Kasumi-1 (cell line): ENCODE measurements at places on chromosomes 16 and 17.

GRCh38 chr17:21425321-21425720 lies 49.2 kb downstream of the KCNJ12 start:
- DNase-seq = no peak

- no peak for DNase-seq
These were observed 412 bp downstream of the FKBP10 start for GRCh38 chr17:41813152-41813680.

DNA sequence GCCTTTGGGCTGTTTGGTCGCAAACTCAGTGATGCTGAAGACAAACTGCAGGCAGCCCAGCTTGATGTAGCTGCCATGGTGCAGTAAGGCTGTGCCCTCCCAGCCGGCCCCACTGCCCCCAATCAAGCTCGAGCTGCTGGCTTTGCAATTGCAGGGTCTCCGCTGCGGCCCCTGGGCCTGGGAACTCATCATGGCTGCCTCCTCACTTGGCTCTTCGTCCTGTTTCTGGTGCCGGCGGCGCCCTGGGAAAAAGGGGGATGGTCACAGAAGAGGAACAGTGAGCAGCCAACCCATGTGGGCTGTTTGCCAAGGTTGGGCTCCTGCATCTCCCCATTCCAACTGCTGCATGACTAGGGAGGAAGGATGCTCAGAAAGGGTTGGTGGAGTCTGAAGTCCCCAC lies 3.4 kb upstream of the DHRS13 start:
- no peak for DNase-seq

- peak; percentile 75 for DNase-seq
These were observed 2.5 kb upstream of the STARD3 start for GRCh38 chr17:39634384-39634871.

DNA sequence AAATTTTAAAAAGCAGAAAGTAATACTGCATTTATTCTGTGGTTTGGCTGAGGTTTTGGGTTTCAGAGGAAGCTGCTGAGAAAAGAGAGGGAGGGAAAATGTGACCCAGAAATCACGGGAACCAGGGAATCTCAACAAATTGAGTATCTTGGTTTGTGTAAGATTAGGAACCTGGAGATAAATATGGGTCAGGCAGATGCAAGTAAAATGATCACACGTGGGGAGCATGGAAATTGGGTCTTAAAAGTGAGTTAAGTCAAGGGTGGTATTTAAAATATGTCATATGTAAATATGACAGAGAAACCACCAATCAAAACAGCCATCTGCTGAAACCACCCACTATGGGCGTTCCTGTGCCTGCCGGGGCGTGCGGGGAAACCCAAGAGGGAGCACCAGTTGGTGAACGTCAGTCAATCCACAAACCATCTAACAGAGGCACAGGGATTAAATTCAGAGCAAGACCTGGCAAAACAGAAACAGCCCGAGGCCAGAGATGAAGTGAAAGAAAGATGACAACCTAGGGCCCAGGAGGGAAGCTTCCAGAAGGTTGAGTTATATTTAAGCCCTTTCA lies 33.4 kb downstream of the CDH13 start:
- DNase-seq = no peak

- DNase-seq = no peak
These were observed 60.9 kb upstream of the TNRC6A start for GRCh38 chr16:24668481-24669061.

DNA sequence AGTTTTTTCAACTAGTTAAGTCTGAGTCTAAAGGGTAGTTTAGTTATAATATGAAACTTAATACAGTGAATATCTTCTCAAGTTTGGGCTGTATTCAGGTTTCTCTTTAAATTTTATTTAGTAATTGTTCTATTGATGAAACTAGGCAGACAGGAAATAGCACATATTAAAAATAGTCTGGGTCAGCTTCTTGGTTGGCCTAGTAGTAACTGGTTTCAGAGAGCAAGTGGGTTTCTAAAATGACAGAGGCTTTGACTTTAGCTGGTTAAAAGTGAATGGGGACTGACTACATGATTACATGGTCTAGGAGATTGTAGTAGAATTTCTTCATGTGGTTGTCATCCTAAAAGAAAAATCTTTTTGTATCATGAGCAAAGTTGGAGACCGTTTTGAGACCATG lies 46.8 kb downstream of the OMG start:
- no peak for DNase-seq

GRCh38 chr16:72658888-72659717 lies 388.8 kb downstream of the ZFHX3 start:
- DNase-seq = no peak

GRCh38 chr17:72448019-72448418 lies 327.2 kb downstream of the SOX9 start:
- DNase-seq = no peak

- no peak for DNase-seq
These were observed 448.1 kb downstream of the HS3ST4 start for GRCh38 chr16:26139884-26140283.

DNA sequence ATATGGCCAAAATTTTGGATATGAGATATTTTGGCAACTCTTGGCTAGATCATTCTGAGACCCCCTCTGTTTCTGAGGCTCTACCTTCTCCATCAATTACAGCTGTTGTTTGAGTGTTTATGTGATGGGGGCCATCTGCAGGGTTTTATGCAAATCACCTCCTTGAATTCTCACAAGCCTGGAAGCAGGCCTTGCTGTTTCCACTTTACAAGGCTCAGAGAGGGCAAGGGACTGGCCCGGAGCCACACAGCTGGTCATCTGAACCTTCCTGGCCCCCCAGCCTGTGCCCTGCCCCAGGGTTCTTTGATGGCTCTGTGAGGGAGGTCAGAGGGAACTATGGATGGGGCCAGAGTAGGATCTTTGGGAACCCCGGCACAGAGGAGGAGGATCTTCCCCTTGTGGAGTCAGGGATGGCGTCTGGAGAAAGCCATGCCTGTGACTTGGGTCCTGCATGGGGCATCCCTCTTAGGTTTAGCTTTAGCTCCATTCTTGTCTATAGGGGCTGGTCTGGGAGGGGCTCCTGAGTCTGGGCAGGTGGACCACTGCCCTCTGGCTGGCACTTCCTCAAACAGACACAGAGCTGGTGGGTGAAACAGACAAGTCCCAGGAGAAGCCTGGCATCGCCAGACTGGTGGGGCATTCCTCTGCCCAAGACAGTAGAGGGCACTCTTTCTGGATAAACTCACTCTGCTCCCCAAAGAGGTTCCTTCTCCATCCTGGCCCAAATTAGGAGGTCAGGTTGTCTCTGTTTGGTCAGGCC lies 26.2 kb downstream of the IL21R start:
- peak; percentile 12 for DNase-seq

DNA sequence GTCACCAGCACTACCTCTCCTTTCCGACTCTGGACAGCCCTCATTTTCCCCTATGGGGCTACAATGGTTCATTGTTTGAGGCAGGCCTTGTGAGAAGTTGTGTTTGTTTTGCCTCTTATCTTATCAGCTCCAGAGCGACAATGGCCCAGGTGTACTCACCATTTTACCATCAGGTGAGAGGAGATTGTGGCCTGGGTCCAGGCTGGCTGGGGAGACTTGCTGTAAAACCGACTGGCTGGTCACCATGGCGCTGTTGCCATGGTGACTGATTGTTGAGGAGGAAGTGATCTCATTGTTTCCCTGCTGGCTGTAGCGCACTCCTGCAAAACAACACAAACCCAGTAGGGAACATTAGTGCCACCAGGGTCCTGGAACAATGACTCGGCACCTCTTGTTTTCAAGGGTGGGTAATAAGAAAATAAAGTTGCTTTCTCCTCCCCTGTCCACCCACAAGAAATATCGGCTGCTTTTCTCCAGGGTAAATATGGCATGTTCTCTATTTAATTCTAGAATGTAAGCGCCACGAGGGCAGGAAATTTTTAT lies 34.4 kb downstream of the HNF1B start:
- no peak for DNase-seq

DNA sequence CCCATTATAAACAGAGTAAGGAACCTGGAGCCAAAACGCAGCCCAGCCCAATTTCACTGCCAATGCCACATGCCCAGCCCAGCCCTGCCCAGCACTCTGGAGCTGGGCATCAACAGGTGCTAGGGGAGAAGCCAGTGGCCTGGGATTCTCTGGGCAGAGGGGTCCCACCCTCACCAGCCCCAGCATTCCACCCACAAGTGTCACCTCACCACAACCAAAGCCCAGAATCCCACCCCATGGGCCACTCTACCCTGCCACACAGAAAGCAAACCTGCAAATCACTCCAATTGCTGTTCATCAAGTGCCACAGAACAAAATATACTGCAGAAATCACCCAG lies 102.5 kb upstream of the CDH5 start:
- no peak for DNase-seq

GRCh38 chr17:73773702-73774101 lies 129.5 kb upstream of the SDK2 start:
- no peak for DNase-seq

DNA sequence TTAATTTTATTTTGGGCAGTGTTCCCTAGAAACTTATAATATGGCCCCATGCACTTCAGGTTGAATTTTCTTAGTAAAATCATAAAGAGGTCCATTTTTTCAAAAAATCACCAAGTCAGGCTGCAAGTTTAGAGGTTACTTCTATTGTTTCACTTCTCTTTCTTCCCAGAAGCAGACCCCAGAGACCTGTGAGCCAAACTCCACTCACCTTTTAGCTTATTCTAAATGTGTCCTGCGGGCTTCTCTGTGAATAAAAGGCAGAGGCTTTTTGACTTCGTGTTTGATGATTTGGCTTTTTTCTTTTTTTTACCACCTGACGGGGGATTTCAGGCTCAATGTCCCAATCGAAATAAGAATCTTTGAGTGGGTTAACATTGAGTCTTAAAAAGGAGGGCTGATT lies 7.4 kb downstream of the PRKCB start:
- DNase-seq = no peak

GRCh38 chr17:48629411-48629759 lies 3.2 kb upstream of the HOXB9 start:
- no peak for DNase-seq

- DNase-seq = no peak
These were observed 40.3 kb upstream of the VPS4A start for GRCh38 chr16:69270831-69271230.

GRCh38 chr17:37358098-37358829 lies 17.5 kb upstream of the C17orf78 start:
- DNase-seq = peak; percentile 55

DNA sequence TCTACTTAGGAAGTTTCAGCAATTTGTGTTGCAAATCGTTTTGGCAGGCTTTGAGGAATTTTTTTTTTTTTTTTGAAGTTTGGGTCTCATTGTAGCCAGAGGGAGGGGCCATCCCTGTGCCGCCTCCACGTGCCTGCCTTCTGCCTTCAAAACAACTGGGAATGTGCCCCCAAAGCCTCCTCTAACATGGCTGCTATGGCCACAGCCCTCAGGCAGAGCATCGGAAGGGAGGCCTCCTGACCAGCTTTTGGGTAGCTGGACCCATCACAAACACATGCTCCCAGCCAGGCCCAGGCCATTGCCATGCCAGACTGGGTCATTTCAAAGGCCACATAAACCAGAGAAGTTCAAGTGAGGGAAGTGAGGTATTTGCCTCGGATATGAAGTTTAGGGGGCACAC lies 21.5 kb downstream of the C16orf82 start:
- DNase-seq = no peak

DNA sequence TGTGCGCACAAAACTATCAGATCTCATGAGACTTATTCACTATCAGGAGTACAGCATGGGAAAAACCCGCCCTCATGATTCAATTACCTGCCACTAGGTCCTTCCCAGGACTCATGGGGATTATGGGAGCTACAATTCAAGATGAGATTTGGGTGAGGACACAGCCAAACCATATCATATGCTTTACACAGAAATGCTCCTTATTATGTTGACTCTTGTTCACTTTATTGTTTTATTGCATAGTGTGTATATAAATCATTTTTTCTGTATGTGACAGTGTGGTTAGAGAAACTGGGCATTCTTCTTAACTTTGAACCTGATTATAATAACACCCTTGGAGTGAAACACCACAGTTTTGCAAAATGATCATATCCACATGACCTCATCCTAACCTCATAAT lies 212.8 kb upstream of the TNRC6C start:
- no peak for DNase-seq

- DNase-seq = peak; percentile 51
These were observed 192.8 kb downstream of the MAP2K6 start for GRCh38 chr17:69607162-69607834.

DNA sequence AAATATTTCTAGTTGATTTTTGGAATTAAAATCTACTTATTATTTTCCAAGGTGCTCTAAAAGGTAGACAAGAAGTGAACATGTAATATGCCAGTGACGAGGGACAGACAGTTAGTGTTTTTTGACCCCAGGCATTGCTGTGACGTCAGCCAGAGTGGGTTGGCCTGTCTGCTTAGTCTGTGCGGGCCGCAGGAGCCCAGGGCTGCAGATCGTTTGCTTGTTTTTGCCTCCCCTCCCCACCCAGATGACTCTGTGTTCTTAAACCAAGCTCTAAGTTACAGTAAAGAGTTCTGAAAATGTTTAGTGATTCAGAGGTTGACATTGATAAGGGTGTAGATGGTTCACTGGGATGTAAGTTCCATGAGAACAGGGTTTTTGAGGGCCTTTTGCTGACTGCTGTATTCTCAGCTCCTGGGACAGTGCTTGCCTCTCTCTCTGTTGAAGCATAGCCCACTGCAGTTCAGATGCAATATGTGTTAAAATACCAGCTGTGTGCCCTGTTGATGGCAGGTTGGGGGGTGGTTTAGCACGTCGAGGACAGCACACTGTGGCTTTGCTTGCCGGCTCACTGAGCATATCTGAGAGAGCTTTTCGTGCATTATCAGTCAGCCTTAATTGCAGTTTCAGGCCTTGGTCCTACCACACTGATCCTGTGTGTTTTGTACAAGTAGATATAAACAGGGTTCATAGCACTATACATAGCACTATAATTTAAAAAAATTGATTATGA lies 64.8 kb downstream of the SEC14L1 start:
- DNase-seq = no peak

- no peak for DNase-seq
These were observed 36.4 kb downstream of the HEATR3 start for GRCh38 chr16:50102051-50102746.

DNA sequence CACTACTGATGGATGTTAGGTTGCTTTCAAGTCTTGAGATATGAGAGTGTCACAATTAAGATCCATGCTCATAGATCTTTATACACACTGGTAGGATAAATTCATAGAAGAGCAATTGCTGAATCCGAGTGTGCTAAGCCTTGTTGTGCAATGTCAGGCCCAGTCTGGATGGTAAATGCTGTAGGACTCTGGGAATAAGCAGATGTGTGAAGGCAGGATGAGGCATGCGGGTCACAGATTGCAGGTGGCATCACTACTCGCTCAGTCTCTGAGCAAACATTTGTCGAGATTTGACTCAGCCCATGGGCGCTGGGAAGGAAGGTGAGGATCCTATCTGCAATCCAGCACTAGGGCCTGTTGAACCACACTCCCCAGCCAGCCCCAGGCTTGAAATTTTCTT lies 40.7 kb downstream of the TMEM186 start:
- no peak for DNase-seq

- DNase-seq = no peak
These were observed 1.8 kb upstream of the NDE1 start for GRCh38 chr16:15648135-15648730.
